ENCODE measurements at places on chromosomes 4 and X.

DNA sequence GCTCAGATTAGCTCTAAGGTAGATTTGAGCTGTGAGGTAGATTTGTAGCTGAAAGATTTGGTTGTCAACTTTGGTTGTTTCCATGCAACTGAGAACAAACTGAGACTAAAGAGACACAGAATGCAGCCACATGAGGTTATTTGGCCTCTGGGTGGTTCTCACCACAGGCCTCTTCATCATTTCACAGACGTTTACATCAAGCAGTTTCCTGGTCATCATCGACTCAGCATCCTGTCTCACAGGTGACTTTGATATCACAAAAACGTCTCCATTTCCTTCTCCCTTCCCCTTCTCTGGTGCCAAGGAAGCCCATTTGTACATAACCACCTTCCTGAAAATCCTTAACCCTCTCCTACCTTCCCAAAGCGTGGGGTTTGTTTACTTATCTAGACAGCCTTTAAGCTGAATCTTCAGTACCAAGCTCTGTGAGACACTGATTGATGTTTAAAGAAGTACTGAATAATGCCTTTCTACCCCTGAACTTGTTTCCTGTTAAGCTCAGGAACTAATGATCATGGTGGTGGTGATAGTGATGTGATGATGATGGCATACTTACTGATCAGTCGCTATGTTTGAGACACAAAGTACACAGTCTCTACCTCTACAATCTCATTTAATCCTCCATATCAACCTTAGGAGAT, 81.9 kb downstream of the FAM114A1 start:
- DNase-seq = peak; percentile 7

GRCh38 chr4:8191136-8191747, 7.8 kb upstream of the SH3TC1 start:
- no peak for DNase-seq

GRCh38 chr4:183580370-183580769, 75.5 kb downstream of the ING2 start:
- DNase-seq = no peak

DNA sequence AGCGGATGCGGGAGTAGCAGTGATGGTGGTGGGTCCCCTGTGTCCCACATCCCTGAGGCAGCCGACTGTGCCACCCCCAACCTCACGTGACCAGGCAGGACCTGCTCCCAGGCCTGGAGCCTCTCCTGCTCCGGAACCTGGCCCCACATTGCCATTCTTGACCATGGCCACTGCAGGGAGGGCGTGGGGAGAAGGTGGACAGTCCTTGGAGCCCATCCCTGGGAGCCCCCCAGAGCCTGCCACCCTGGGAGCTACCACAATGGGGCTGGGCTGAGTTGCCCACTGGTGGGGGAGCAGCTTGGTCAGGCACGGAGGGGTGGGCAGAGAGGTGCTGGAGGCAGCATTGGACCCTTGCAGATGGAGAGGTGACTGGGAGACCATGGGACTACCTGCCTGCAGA, 36.8 kb downstream of the TMPRSS11A start:
- no peak for DNase-seq

GRCh38 chr4:77636902-77637301, 31.3 kb downstream of the CXCL13 start:
- no peak for DNase-seq

- DNase-seq = no peak
Measured at GRCh38 chrX:71221145-71221544, 1.9 kb upstream of the GJB1 start.

GRCh38 chr4:183400035-183400434, 44.4 kb upstream of the CDKN2AIP start:
- no peak for DNase-seq

- no peak for DNase-seq
Measured at GRCh38 chrX:39873117-39873516, 224.6 kb downstream of the BCOR start.

- DNase-seq = no peak
Measured at GRCh38 chr4:159685340-159686092, 582.6 kb downstream of the RAPGEF2 start.
